ENCODE measurements at places on chromosomes 4 and X.

GRCh38 chr4:127416115-127416514 is 216.6 kb upstream of the INTU start:
- no peak for DNase-seq

- DNase-seq = no peak
Observed at GRCh38 chr4:103108542-103108941, 8.9 kb upstream of the BDH2 start.

- no peak for DNase-seq
Observed at GRCh38 chrX:141924293-141924692, 20.6 kb downstream of the MAGEC1 start.

DNA sequence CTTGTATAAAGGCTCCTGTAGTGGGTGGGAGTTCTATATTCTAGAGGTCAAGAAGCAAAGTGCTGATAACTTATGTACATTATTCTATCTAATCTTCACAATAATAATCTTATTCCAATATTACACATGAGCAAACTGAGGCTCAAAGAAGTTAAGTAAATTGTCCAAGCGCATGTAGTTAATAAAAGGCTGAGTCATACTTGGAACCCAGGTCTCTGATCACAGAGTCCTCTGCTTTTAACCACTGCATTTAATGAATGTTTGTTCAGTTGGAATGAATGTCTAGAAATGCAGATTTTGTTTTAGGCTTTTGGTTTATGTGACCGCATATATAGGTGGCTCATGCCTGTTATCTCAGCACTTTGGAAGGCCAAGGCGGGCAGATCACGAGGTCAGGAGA is 88.4 kb upstream of the PAQR3 start:
- no peak for DNase-seq

DNA sequence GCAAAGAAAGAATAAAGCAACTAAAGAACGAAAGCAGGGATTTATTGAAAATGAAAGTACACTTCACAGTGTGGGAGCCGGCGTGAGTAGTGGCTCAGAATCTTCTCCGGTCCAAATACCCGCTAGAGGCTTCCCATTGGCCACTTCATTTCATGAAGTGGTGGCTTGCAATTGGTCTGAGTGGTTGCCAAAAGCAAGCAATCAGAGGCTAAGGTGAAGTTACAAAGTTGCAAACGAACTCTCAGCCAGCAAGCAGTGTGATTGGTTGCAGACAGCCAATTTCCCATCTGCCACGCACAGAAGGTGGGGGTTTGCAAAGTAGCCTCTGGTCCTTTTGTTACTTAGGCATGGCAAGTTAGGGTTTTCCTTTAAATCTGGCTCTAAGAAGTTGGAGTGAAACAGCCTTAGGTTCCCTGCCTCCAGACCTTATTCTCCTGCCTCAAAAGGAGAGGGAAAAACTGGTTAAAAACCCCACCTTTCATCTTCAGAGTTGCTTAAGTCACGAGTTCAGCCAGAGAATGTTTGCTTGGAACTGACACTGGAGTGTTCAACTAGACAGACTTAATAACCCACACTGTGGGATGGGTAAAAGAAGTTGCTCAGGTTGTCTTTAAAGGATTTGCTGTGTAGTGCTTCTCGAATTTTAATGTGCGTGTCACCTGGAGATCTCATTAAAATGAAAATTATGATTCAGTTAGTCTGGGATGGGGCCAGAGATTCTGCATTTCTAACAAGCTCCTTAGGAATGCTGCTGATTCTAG is 6.9 kb upstream of the CLOCK start:
- no peak for DNase-seq

DNA sequence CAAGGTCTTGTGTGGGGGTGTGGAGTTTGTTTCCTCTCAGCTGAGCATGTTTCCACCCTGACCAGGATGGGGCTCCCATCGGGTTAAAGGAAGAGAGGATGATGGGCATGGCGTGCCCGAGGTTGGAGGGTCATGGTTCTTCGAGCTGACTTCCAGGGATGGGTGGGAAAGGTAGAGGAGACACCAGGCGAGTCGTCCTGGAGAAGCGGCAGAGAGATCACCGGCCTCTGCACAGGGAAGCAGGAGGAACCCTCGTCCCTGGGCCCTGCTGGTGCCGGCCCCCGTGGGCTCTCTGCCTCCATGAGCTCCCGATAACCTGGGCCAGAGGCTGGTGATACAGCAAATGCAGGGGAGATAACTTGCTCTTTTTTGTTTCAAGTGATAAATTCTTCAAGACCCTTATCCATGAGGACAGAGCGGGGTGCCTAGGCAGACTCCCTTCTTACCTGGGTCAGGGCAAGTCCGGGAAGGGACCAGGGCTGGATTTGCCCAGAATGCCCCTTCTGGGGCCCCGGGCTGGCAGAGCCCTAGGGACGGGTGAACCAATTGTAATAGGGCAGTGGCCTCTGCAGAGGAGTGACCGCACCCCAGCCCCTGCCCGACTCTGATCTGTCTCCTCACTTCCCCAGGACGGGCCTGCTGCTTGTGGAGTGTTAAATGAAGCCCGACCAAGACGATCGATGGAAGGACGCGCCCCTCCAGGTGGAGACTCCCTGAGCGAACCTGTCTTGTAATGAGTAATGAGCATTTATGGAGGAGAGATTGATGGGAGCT is 63.0 kb downstream of the CPZ start:
- no peak for DNase-seq

GRCh38 chr4:168882650-168883233 is 127.3 kb downstream of the CBR4 start:
- DNase-seq = no peak

GRCh38 chr4:41079881-41080560 is 134.3 kb downstream of the APBB2 start:
- no peak for DNase-seq

GRCh38 chr4:154084864-154085263 is 296.0 kb upstream of the SFRP2 start:
- DNase-seq = no peak

DNA sequence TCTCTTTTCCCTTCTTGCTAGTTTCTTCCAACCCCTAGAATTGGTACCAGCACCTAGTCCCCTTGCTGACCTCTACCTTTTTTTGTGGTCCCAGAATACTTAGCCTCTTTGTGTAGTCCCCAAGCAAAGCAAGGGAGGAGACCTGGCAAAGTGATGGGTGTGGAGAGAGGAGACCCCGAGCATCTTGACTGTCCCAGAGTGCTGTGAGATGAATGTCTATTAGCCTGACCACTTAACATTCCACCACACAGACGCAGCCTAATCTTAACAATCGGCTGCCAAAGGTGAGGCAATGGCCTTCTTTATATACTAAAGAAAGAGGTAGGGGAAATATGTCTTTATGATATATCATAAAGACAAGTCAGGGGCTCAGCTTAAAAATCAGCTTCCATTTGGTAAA is 55.9 kb downstream of the TRIM2 start:
- DNase-seq = no peak

DNA sequence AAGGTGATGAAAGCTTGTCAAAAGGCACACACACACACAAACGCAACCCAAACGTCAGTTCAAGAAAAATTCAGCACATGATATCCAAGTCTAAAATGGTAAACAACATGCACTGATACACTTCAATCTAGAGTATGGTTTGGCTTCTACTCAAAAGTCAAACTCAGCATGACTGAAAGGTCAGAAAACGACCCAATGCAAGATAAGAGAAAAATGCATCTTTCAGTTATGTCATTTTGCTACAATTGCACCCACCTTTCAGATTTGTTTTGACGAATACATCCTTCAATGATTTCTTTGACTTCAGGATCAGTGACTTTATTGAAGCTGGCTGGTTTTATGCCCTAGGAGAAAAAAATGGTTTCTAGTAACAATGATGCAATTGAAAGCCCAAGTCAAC is 56.3 kb downstream of the WNK3 start:
- no peak for DNase-seq

DNA sequence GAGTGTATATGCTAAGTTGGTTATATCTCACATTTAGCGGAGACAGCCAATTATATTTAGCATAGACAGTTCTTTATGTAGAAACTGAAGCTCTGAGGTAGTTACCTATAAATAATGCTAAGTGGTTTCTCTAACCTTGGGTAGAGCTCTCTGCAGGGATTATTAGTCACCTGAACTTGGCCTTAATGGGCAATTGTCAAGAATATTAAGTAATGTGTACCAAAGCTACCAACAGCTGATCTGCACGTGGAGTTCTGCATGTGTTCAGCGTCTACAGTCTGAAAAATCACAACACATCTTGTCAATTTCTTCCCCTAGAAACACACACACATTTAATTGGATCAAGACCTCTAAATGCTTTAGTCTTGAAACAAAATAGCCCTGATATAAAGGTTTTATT is 740.6 kb upstream of the FAM241A start:
- no peak for DNase-seq

DNA sequence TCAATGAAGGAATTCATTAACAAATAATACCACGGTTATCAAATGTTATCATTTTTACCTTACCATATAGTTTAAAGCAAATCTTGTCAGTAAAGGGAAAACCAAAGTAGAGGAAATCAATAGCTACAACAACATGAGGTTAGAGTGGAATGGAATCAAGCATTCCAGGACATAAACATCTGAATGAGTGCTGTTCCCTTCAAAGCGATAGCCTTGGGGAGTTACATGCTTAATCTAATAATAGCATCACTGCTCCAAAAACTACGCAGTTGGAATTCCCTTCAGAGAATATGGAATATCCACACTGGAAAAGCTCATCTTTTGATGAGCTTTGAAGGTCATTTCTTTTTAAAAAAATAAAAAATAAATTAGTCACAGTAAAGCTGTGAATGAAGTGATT is 31.2 kb downstream of the PDE5A start:
- no peak for DNase-seq

DNA sequence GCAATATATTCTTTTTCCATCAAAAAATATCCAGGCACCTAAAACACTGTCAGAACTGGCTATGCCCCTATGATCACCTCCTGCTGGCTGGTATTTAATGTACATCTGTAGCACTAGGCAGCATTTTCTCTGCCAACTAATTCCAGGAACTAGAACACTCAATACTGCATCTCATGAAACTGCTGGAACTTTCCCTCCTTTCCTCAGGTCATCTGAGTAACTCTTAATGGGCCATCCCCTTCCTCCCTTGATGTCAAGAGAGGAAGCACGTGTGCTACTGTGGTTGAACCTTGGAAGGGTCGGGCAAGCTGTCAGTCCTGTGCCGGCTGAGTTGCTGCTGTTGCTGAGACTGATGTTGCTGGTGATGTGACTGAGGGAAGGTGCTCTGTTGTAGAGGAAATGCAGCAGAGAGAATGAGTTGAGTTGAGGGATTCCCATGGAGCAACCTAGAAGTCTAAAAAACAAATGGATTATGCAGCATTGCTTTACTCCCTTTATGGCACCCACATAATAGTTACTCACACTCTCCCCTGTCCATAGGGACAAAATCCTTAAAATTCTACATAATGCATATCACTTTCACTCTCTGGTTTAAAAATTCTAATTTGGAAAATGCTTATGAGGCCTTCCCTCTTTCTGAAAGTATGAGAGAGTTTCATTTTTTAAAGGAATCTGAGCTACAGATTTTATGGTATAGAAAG is 39.5 kb downstream of the TMEM165 start:
- no peak for DNase-seq

GRCh38 chr4:103996637-103997036 is 276.9 kb upstream of the TACR3 start:
- no peak for DNase-seq

DNA sequence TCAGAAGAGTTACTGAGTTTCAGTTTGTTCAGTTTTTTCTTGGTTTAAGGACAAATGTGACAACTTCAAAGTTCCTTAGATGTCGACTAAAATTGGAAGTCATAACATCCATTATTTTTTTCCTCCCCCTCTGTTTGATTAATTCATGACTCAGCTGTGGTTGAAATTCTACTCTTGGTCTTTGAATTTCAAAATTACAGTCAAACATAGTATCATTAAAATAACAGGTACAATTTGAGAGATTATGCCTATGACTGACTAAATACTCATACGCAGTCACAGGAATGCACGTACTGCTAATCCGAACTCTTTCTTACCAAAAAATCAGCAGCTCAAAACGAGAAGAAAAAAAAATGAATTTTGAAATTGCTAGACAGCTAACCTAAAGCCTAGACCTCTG is 1434.8 kb downstream of the RAPGEF2 start:
- DNase-seq = no peak

DNA sequence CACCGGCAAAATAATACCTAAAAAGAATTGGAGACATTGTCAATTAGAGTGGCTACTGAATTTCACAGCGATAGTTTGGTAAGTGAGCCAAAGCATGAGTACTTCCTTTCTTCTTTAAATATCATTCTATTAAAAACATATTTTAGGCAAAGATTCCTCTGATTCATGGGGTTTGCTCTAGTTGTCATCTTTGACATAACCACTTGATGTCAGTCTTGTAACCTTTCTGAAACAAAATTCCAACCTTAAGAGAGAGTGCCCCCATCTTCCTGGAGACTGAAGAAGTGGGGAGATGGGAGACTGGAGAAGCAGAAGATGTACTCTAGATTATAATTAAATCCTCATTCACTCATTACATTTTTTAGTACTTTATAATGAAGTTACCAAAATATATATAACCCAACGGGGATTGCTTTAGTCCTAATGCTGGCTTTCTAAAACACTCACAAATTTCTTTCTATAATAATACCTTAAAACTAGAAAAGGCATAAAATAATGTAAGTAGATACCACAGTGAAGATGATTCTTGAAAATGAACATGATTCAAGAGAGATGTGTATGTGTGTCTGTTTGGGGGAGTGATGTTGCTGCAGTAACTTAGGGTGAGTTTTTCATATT is 96.4 kb downstream of the EMCN start:
- DNase-seq = no peak

- DNase-seq = no peak
Observed at GRCh38 chr4:39062094-39062769, at the start of gene KLHL5. Gene KLHL5 (plus strand): TSS chr4:39062232. CDS start chr4:39062653, 421 bp downstream.

GRCh38 chr4:73614311-73614867 is 5.8 kb downstream of the RASSF6 start:
- no peak for DNase-seq

DNA sequence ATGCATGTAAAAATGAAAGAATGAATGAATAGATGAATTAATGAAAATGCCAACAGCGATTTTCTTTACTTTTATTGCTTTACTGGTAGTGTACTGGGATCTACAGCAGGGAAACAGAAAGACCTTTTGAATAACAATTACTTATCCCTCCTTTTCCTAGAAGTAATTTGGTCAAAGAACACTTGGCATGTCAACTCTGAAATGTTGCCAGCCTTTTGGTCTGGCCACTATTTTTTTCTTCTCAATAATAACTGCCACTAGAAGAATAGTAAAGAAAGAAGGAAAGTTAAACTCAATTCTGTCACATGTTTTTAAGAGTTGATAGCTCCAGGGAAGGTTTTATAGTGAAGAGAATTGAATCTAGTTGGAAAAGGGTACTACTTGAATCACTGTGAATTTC is 52.9 kb downstream of the EPHA5 start:
- no peak for DNase-seq

- DNase-seq = no peak
Observed at GRCh38 chr4:107780665-107781064, 44.1 kb upstream of the SGMS2 start.

GRCh38 chr4:40966091-40966490 is 216.3 kb downstream of the NSUN7 start:
- no peak for DNase-seq

GRCh38 chr4:174119830-174120229 is 163.6 kb downstream of the FBXO8 start:
- no peak for DNase-seq
